G401 (cell line): ENCODE measurements at places on chromosomes 16 and 17. TPM values are rescaled to one million over a fixed set of nuclear protein-coding genes. Genes with fewer than 3 reads are reported as not detected.
A peak's percentile ranks its signal among the peaks of the same experiment; 100 is the strongest.

- no peak for DNase-seq
These were observed 30.4 kb downstream of the SOCS3 start for GRCh38 chr17:78329263-78330059.

AGRP gene
- total RNA-seq: not detected in 2 replicates

- no peak for DNase-seq
These were observed 9.1 kb downstream of the ASIC2 start for GRCh38 chr17:33284022-33284421.

DNA sequence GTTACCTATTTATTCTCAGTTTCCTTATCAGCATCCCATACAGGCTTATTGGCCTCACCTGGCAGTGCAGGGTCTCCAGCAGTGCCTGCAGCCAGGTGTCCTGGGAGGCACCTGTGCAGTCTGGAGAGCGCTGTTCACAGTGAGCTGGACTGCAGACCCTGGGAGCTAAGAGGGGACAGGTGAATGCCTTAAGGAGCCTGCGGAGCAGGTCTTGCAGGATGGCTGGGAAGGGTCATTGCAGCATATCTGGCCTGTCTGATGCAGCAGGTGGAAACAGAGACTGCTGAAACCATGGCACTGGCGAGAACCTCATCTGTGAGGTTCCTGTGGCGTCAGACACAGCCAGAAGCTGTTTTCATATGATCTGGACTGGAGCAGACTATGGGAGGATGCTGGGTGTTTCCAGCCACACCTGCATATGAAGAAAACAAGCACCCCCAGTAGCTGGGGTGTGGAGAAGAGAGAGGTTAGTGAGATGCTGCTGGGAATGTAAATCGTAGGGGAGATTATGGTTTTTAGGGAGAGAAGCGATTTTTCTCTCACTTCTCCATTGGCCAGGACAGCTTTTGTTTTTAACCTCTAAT lies 77.0 kb downstream of the NTN1 start:
- DNase-seq: no peak

GRCh38 chr16:85494315-85494714 lies 118.8 kb upstream of the GSE1 start:
- no peak for DNase-seq

KLHL10 gene
- not detected in 2 replicates for total RNA-seq

DNA sequence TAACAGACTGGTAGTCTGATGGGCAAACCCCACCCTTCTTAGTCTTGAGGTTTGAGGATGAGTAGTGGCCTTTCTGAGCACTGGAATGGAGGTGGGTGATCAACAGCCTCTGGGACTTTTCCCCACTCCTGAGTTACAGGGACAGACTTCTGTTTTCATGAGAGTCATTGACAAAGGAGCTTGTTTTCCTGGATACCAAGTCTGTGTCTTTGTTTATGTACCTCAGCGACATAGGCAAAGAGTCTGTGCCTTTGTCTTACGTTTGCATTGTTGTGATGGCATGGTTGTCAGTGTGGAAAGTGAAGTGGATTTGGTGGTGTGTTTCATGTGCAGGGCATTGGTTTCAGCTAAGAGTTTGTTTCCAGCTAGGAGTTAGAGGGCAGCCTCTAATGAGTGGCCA lies 17.5 kb downstream of the EPN2 start:
- DNase-seq: no peak

TP53TG3F gene
- total RNA-seq: not detected in 2 replicates

GRCh38 chr17:72104164-72104862 lies 16.5 kb upstream of the SOX9 start:
- DNase-seq: peak; percentile 19

GRCh38 chr16:31862761-31863160 lies 10.8 kb upstream of the ZNF267 start:
- no peak for DNase-seq

SLFN12L gene
- total RNA-seq: not detected in 2 replicates

POLR3K gene
- 19.2 and 36.9 TPM in 2 replicates for total RNA-seq

DNA sequence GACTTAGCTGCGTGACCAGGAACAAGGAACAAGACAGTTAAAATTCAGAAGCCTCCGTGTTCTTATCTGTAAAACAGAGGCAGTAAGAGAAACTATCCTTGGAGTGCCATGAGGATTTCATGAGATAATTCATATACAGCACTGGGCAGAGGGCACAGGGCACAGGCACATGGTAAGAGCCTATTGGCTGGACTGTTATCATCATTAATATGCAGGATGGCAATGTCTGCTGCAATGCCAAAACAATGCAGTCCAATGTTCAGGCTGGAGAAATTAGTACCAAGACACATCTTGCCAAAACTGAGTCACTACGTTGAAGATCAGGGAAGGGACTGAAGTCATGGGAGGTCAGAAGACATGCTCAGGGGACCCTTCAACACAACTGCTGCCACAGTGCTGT lies 13.6 kb downstream of the CDRT4 start:
- no peak for DNase-seq

DNA sequence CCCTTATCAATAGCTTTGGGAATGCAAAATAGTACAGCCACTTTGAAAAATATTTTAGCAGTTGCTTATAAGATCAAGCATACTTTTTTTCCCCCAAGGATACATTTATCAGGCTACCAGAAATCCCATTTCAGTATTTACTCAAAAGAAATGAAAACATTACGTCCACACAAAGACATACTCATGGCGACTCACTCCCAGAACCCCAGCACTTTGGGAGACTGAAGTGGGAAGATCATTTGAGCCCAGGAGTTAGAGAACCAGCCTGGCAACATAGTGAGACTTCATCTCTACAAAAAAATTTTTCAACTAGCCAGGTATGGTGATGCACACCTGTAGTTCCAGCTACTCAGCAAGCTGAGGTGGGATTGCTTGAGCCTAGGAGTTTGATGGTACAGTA lies 5.9 kb downstream of the SKA2 start:
- no peak for DNase-seq

GRCh38 chr17:48513097-48513496 lies 17.7 kb downstream of the HOXB1 start:
- no peak for DNase-seq
